Epithelial cell of umbilical artery (primary cell): ENCODE measurements at places on chromosomes 13 and 19. TPM values are rescaled to one million over a fixed set of nuclear protein-coding genes. Genes with fewer than 3 reads are reported as not detected.

The BAX gene
- 137 and 154 TPM in 2 replicates for total RNA-seq

The ZNF829 gene
- 1.3 and 1.4 TPM in 2 replicates for total RNA-seq

The RUBCNL gene
- total RNA-seq, result under 0.01 TPM in 1 of 2 replicates, not detected in the other

The LCP1 gene
- 0.46 TPM in 1 of 2 replicates, not detected in the other for total RNA-seq

The ZNF43 gene
- total RNA-seq, result 5.8 and 6.2 TPM in 2 replicates

The LIN7B gene
- 1.5 and 3.9 TPM in 2 replicates for total RNA-seq

The ZNF628 gene
- total RNA-seq, result 0.30 and 2.6 TPM in 2 replicates

The SULT2B1 gene
- total RNA-seq, result not detected in 2 replicates

The TRPC4 gene
- 0.30 and 0.32 TPM in 2 replicates for total RNA-seq

The NFIX gene
- 5.5 and 13.1 TPM in 2 replicates for total RNA-seq

The KIR3DL1 gene
- total RNA-seq, result not detected in 2 replicates

The FCER2 gene
- not detected in 2 replicates for total RNA-seq

The CCDC194 gene
- under 0.01 and 1.2 TPM in 2 replicates for total RNA-seq

The ATP4A gene
- not detected in 2 replicates for total RNA-seq

The TTC9B gene
- total RNA-seq, result not detected in 2 replicates

The SLC15A1 gene
- total RNA-seq, result under 0.01 TPM in 1 of 2 replicates, not detected in the other

The GTF2F2 gene
- total RNA-seq, result 33.6 and 37.0 TPM in 2 replicates

The IPO5 gene
- total RNA-seq, result 122 and 152 TPM in 2 replicates

The RFPL4A gene
- total RNA-seq, result under 0.01 TPM in 1 of 2 replicates, not detected in the other

The ZNF534 gene
- total RNA-seq, result not detected in 2 replicates

The FFAR1 gene
- not detected in 2 replicates for total RNA-seq

The TMEM272 gene
- total RNA-seq, result not detected in 2 replicates

The CALR3 gene
- not detected in 2 replicates for total RNA-seq

The OLFM2 gene
- 0.46 and 5.2 TPM in 2 replicates for total RNA-seq

The SERTM1 gene
- under 0.01 TPM in 1 of 2 replicates, not detected in the other for total RNA-seq

The VWA8 gene
- total RNA-seq, result 12.0 and 19.3 TPM in 2 replicates

The OR7C1 gene
- total RNA-seq, result not detected in 2 replicates

The LRRC8E gene
- 1.1 and 1.3 TPM in 2 replicates for total RNA-seq

The FCHO1 gene
- 0.65 and 1.1 TPM in 2 replicates for total RNA-seq

The CEACAM8 gene
- total RNA-seq, result not detected in 2 replicates

The LHFPL6 gene
- total RNA-seq, result 10.4 and 24.8 TPM in 2 replicates

The OR10H1 gene
- total RNA-seq, result not detected in 2 replicates

The RASL11A gene
- 2.6 and 3.3 TPM in 2 replicates for total RNA-seq

The ZNF575 gene
- total RNA-seq, result not detected in 2 replicates
